ENCODE measurements at places on chromosomes 6 and 20. TPM values are rescaled to one million over a fixed set of nuclear protein-coding genes. Genes with fewer than 3 reads are reported as not detected.

The SNX21 gene
- polyA plus RNA-seq, result 15.8 TPM

The SLC17A3 gene
- not detected for polyA plus RNA-seq

The ZNF391 gene
- polyA plus RNA-seq, result 4.8 TPM

The FOXA2 gene
- polyA plus RNA-seq, result not detected

The UBE2C gene
- polyA plus RNA-seq, result 312 TPM

The SLC17A9 gene
- polyA plus RNA-seq, result 23.5 TPM

The LKAAEAR1 gene
- polyA plus RNA-seq, result 0.91 TPM

The ZNF311 gene
- 1.9 TPM for polyA plus RNA-seq

The TRAPPC3L gene
- not detected for polyA plus RNA-seq

The SRXN1 gene
- polyA plus RNA-seq, result 12.2 TPM

The CFAP61 gene
- 0.08 TPM for polyA plus RNA-seq

Data from H1 (cell line).